Activated naive CD8-positive, alpha-beta T cell treated with anti-CD3 and anti-CD28 coated beads for 36 hours (primary cell): ENCODE measurements at places on chromosomes 6 and 20.

GRCh38 chr6:89797317-89797716 lies 22.3 kb downstream of the MDN1 start:
- no peak for DNase-seq

GRCh38 chr6:110980648-110981047 lies 1.2 kb upstream of the RPF2 start:
- no peak for DNase-seq

DNA sequence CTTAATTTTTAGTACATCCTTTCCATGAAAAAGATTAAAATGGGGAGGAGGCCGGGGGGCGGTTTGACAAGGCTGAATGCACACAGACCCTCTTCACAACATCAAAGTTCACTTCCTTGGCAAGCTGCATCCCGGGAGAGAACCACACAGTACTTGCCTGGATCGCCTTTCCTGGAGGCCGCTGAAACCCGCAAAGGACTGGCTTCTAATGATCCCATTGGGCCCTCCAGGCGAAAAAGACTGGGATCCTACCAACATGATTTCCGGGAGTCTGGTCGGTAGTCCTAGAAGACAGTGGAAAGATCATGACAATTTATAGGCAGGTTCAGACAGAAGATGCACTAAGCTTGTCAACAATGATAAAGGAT lies 60.2 kb downstream of the RIPOR2 start:
- no peak for DNase-seq

DNA sequence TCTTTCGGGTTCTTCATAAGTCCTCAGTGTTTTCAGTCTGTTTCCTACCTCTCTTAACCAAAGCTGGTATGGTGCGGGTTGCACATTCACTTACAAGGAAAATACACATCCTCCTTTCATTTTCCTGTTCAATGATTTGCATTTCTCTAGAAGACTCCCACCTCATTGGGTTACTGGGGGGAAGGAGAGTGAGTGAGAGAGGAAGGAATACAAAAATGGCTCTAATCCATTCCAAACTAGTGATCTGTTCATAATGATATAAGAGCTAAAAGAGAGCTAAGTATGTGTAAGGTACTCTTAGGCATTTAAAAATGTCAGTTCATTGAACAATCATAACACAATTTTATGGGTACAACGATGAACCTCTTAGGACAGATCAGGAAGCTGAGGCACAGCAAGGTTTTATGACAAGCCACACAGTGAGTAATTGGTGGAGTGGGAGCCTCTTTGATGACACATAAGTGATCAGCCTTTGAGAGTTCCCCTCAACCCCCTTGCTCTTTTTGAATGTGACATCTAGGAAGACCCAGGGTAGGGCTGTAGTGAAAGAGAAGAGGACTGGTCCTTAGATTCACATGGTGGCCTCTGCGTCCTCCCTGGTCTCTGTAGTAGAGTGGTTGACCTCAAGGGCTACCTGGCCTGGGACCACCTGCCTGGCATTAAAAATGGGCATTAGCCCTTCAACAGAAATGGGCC lies 328.4 kb upstream of the SOX4 start:
- no peak for DNase-seq

- DNase-seq, result no peak
Measured at GRCh38 chr6:81996414-81996813, 243.9 kb upstream of the TENT5A start.

DNA sequence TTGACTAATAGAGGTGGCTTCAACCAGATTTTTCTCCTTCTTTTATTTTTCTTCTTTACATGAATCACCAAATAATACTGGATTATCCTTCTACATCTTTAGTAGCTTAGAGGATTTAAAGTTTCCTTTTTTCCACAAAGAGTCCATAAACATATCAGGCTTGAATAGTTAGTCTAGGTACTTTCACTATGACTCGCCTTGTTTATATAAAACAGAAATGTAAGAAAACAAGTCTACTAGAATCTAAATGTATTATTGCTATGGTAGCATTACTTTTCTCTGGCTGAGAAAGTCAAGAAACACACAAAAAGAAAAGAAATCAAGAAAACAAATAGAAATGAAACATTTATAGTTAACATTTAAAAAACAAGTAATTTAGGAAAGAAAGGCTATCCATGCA lies 215.2 kb downstream of the PTPRK start:
- no peak for DNase-seq

DNA sequence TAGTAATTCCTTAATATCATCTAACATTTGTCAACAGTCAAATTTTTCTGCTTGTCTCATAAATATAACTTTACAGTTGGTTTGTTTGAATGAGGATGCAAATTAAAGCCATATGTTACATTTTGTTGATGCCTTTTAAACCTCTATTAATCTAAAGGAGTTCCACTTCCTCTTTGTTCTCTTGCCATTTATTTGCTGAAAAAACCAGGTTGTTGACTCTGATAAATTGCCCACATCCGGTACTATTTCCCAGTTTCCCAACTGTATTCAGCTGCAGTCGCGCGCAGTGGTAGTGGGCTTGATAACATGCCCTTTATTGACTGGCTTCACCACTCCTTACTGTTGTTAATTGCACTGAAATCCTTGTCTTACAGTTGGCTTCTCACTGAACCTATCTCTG lies 32.8 kb upstream of the SIRPB2 start:
- no peak for DNase-seq

DNA sequence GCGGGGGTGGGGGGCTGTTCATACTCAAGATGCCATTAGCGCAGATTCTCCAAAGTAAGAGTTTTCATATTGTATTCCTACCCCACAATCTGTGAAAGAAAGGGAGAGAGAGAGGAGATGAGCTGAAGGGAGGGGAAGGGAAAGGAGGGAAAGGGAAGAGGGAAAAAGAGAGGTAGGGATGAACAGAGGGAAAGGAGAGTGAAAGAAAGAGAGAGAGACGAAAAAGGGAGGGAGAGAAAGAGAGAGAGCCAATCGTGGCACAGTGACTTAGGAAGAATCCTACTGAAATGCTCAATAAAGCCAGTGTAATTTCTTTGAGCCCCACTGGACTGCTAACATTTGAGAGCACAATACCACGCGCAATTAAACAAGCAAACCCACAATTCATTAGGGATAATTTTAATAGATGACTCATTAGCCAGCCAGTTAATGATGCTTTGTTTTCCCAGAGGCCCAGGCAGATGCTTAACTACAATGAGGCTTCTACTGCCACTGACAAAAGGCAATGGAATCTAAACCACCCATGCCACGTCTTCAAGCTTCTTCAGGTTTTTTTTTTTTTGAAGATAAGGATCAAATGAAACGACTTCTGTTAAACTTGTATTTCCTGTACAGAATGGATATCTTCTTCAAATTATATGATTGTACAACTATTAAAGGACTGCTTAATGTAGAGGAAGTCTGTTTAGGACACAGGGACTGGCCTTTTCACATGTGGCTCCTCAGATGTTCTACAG lies 306.8 kb downstream of the FOXC1 start:
- DNase-seq, result no peak

GRCh38 chr6:19551611-19552010 lies 285.6 kb upstream of the ID4 start:
- DNase-seq, result no peak

- no peak for DNase-seq
Measured at GRCh38 chr6:2558861-2559801, 191.6 kb downstream of the MYLK4 start.

GRCh38 chr6:148250975-148251685 lies 91.5 kb upstream of the SASH1 start:
- DNase-seq, result no peak

DNA sequence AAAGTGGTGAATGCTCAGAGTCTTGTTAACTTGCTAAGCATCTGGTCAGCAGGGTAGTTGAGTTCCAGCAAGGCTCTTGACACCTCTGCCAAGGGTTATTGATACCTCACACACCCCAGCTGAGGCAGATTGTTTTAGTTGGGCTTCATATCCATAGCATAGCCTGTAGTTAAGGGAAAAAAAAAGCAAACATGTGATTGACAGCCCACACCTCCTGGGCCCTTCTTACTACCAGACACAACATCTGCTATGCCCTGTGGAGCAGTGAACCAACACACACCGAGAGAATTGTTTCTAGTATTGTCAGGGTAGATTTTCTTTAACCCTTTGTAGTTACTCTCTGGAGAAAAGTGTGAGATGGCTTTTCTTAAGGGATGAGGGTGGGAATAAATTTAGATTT lies 697.0 kb upstream of the POU3F2 start:
- DNase-seq, result no peak

GRCh38 chr20:51596668-51597388 lies 54.3 kb upstream of the NFATC2 start:
- DNase-seq, result no peak

DNA sequence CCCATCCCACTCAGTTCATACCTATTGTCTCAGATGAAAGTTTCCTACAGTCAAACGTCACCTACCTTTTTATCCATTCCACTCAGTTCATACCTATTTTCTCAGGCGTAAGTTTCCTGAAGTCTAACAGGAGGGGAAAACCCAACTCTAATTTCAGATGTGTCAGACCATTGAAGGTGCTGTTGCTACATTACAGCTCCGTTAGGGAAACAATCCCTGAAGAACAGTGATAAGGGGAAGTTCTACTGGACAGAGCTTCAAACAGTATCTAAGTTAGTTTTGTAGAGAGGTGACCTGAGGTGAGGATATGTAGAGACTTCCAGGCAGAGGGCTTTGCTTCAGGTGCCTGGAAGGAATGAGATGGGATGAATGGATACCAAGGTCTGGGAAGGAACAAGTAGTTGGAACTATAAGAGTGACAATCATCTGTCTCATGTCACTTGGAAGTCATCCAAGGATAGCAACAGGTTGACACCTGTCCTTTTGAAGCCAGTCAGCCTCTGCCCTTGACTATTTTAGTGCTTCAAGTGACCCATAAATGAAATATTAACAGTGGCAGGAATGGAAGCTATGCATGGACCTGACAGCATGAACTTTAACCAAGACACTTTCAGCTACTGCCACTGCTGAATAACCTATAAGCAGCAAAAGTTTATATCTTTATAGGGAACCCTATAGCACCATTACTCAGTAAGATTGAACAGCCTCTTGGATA lies 191.6 kb upstream of the MOCS1 start:
- DNase-seq, result no peak

DNA sequence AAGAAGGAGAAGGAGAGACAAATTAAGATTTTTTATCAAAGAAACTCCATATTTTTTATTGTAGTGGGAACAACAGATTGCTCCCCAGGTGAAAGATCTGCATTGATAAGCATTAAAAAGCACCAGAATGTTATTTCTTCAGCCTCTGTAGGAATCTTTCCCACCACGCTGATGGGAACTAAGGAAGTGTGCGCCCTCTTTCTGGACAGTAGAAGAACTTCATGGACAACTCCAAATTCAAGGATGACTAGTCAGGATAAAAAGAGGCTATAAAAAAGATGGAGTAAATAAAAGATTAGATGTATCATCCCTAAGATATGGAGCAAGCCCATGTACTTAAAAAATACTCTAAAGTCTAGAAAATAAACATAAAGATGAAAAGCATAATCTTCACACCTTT lies 45.8 kb upstream of the PAK5 start:
- no peak for DNase-seq

DNA sequence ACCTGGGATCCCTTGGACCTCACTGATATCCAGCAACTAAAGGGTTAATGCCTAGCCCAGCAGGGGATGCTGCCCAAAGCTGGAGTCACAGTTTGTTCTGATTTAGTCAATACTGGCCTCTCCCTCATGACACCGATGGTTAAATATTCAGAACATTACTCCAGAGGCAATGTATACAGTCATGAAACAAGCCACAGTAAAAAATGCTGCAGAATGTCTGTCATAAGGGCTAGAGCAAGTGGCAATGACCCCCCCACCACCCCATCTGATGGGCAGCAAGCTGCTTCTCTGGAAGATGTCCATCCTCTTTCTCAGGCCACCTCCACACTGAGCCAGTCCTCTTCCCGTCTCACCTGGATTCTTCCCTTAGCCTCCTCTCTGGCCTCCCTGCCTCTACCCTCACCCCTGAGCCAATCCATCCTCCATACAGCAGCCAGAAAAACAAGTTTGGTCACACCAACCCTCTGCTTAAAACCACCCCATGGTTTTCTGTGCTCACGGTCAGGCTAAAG lies 99.0 kb upstream of the KCNG1 start:
- DNase-seq, result no peak

GRCh38 chr6:49633541-49633940 lies 3.1 kb downstream of the RHAG start:
- DNase-seq, result no peak

DNA sequence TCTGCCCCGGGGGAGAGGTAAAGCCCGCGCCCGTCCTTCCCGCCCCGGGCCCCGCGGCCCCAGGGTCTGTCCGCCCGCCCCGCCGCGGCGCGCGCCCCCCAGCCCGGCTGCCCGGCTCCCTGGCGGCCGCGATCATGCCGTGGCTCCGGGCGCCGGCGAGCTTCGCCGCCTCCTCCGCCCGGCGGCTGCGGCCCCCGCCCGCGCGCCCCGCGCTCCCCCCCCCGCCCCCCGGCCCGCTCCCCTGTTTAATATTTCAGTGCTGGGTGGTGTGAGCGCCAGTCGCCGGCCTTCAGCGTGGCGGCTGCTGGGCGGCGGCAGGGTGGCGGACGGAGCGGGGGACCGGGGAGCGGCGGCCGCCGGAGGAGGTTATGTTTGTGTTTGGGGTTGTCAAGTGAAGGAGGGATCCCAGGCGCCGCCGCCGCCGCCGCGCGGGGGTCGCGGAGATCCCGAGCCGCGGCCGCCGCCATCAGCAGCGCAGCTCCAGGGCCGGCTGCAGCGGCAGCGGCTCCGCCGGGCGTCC lies at the start of gene HIVEP1:
Gene HIVEP1 (plus strand): TSS at position 275 of the 520 bp plus-strand sequence. CDS start 3,317 bp downstream, outside the sequence.
- DNase-seq, result peak; percentile 60

DNA sequence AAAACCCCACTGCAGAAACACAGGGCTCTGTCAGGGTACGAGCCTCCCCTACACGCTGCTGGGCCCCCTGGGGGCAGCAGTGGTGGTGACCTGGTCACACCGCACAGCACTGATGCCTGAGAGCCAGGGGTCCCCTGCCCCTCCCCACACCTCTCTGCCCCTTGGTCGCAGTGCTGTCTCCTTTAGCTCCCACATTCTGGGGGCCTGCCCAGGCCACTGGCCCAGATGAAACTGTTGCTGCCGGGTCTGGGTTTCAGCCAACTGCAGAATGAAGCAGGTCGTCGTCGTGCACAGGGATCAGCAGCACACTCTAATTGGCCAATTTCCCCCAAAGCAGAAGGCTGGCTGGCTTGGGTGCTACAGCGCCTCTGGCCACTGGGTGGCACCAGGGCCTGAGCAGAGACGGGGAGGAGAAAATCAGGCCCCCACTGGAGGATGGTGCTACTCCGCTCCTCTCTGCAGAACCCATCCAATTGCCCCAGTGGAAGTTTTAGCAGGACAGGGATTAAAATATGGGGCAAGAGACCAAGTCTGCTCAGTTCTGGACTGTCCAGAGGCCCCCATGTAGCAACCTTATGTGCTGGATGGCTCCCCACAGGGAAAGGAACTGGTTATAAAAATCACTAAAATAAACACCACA lies 26.1 kb downstream of the DIDO1 start:
- peak; percentile 78 for DNase-seq
